ENCODE measurements at places on chromosomes 1 and 21. TPM values are rescaled to one million over a fixed set of nuclear protein-coding genes. Genes with fewer than 3 reads are reported as not detected.

GRCh38 chr1:26537951-26538352 is 8.4 kb downstream of the RPS6KA1 start:
- H3K36me3 ChIP-seq = peaks cover 5% of the 10 kb centered on the region
- H3K27ac ChIP-seq = no peak overlapping the region
- no peak for DNase-seq
- H3K27me3 ChIP-seq = no peaks in the 10 kb centered on the region

GRCh38 chr1:17631410-17631809 is 91.9 kb downstream of the ARHGEF10L start:
- H3K36me3 ChIP-seq = peaks cover 84% of the 10 kb centered on the region
- no peaks in the 10 kb centered on the region for H3K27me3 ChIP-seq
- no peak overlapping the region for H3K4me3 ChIP-seq
- DNase-seq = no peak

- H3K36me3 ChIP-seq = no peaks in the 10 kb centered on the region
- H3K27me3 ChIP-seq = no peaks in the 10 kb centered on the region
- no peaks in the 10 kb centered on the region for H3K4me1 ChIP-seq
- no peak overlapping the region for H3K27ac ChIP-seq
- DNase-seq = no peak
- no peak overlapping the region for H3K4me3 ChIP-seq
Measured at GRCh38 chr1:185397183-185397582, 80.1 kb upstream of the IVNS1ABP start.

CLCA4 gene
- 0.11 TPM for polyA plus RNA-seq
